ENCODE measurements at places on chromosomes 2 and 18.

GRCh38 chr18:9661564-9661963 lies 46.5 kb upstream of the RAB31 start:
- no peak for DNase-seq

DNA sequence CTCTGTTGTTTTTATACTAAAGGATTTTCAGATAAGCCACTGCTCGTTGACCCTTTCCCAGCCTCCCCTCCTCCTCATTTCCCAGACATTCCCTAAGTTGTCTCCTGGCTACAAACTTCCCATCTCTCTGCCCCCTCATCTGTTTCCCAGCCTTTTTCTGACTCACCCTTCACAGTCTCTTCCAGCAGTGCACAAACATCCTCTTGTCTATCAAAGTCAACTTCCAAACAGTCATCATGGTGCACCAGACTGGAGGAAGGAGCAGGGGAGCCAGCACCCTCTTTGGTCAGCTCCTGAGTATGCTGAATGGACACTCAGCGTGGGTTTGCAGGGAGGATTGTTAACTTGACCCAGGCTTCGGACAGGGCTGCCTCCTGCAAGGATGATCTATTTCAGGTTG lies 26.6 kb upstream of the SPRED2 start:
- DNase-seq = no peak

DNA sequence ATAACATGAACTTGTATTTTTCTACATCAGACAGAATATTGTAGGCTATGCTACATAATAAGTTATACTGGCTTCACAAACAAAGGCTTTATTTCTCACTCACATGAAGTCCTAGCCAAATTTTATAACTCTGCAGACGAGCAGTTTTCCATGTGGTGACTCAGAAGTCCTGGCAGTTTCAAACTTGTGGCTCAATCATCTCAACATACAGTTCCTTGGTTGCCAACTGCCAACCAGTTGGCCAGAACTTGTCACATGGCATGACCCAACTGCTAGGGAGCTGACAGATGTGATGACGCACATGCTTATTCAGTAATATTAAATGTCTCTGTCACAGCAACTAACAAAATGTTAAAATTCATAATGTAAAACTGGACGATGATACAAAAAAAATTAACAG lies 63.8 kb upstream of the ZC3H15 start:
- peak; percentile 99 for DNase-seq

DNA sequence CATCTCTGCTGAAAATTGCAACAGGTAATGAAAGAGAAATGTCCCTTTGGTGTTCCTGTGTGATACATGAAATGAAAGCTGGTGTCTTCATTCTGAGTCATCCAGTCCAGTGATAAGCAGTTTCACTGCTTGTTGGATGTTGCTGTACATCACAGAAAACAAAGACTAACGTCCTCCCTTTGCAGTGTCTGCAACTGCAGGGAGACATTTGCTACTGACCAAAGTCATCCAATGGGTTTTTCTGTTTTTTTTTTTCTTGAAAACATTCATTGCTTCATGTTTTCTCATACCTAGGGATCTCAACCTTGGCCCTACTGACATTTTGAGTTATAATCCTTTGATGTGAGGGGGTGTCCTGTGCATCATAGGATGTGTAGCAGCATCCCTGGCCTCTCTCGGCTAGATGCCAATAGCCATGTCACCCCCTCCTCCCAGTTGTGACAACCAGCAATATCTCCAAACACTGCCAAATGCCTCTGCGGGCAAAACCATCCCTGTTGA lies 63.6 kb upstream of the FZD5 start:
- no peak for DNase-seq

DNA sequence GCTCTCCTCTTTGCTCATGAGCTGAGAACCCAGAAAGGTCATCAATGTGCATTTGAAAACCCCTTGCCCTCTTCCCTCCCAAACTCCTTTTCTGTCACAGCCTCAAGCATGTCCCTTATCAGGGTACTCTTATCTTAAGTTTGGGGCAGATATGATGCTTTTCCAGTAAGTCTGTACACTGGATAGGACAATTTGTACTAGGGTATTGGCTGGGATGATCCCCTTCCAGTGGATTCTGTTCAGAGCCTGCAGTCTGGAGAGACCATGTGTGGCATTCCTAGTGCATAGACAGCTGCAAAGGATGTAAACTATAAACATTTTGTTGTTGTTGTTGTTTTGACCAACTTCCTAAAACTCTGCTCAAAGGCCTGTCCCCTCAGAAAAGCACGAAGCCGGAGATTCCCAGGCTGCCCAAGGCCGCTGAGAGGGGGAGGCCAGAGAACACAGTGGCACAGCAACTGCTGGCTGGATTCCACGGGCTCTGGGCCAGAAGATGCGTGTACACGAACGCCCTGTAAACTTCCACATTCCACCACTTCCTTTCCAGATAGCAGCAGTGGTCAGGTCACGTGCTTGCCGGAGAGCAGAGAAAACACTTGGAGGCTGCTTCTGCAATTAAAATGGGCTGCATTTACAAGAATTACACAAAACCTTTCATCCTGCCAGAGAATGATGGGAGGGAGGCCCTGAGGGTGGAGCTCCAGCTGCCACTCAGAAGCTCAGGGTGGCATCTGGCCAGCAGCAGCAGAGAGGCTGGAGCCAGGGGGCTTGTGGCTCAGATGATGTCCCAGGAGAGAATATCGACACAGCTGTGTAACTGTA lies 42.1 kb downstream of the BMP10 start:
- peak; percentile 95 for DNase-seq

GRCh38 chr2:224110811-224111210 lies 71.7 kb upstream of the SERPINE2 start:
- no peak for DNase-seq

DNA sequence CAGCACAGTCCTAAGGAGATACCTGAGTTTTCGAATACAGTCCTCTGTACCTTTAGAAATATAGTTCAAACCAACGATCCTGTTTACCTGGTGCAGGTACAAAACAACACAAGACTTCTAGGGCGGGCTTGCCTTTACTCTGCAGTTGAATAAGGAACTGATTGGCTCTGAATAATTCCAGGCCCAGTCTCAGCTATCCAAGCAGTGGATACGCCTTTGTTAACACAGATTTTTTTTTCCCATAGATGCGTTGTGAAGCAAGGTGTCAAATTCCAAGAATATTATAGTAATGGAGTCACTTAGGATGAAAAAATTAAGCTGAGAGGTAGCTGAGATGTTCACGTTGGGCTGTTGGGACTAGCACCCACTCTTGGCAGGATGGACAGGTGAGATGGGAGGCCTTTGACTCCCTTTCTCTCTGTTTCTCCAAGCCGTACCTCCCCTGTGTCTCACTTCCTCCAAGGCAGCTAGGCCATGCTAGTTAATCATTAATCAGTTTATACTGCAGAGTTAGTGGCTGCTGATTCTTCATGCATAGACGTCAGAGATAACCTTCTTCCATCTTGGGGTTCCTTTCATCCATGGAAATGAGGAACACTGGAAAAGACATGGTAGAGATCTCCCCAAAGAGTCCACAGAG lies 380.8 kb upstream of the ACVR2A start:
- DNase-seq = no peak

DNA sequence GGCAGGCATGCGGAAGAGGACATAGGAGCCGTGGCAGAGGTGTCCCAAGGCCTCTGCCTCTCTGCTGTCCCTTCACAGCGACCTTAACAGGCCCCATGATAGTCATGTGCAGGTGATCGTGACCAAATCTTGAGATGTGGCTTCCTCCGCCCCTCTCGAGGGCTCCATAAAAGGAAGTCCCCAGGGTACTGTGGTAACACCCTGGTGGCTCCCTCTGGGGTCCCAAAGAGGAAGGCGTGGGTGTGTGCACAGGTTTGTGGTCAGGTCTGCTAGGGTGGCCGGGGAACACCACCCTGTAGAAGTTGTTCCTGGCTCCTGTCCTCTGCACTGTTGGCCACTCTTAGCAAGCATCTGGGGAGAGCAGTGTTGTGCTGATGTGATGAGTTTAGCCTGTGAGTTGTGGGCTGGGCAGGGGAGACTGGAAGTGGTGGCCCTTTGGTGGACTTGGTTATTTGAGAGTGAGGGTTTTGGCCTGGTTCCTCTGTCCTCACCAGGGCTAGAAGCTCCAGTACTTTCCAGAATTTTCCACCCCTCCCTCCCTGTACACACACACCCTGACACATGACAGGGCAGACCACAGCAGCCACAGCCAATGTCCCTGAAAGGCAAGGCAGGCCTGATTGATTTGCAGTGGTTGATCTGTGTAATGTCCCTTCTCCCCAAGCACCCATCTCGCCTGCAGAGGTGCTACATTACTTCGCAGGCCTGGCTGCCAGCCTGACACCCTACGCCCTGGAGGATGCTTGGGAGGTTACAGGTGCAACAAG lies 68.9 kb upstream of the BOD1L2 start:
- DNase-seq = no peak

DNA sequence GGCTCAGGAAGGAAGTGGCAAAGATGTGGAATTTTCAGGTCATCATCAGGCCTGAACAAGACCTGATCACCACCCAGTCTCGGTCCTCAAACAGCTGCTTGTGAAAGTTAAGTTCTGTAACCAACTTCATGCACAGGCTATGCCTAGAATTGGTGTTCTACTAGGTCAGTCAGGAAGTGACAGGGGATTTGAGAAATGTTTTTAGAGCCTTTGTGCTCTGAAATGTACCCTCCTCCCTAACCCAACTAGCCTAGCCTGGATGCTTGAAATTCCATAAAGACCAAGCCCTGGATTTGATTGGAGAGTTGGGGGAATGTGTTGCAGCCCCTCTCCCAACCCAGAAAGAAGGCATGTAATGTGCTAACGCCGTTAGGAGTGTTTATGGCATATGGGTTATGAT lies 63.3 kb downstream of the TGOLN2 start:
- peak; percentile 86 for DNase-seq

- peak; percentile 85 for DNase-seq
These were observed 45.4 kb downstream of the M1AP start for GRCh38 chr2:74602586-74603281.

DNA sequence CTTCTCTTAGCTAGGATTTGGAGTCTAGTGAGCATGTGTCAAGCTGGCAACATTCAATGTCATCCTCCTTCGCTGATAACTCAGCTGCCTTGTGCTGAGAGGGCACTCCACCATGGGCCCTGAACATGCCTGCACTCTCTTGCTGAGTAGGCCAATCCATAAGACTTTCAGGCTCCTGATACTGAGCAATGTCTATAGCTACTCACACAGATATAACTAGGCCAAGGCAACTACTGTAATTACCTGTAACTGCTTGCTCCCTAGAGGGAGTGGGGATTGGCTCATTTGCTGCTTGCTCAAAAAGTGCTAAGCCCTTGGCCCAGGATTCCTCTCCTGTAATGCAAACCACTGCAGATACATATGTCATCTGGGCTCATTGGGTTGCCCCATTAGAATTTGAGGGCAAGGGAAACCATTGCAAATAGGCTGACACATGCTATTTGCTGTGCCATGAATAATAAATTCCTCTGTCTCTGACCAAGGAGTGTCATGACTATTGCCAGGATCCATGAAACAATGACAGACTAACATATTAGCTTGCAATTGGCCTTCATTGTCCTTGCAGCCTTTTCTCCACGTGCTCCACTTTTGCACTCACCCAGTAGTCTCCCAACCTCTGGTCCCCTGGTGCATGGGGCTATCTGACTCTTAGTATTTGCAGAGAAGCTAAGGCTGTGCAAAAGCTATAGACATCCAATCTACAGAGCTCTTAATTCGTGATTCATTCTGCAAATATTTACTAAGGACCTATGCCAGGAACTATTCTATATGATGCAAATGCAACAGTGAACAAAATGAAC lies 36.9 kb upstream of the BMPR2 start:
- DNase-seq = peak; percentile 71

GRCh38 chr2:84647267-84647666 lies 131.0 kb downstream of the DNAH6 start:
- no peak for DNase-seq

GRCh38 chr2:85942346-85942957 lies 53.7 kb upstream of the ST3GAL5 start:
- DNase-seq = no peak

GRCh38 chr2:151103551-151103950 lies 158.1 kb downstream of the RBM43 start:
- DNase-seq = no peak

- DNase-seq = no peak
These were observed 48.6 kb downstream of the LINC00305 start for GRCh38 chr18:64100116-64100922.

- no peak for DNase-seq
These were observed 56.2 kb upstream of the FOSL2 start for GRCh38 chr2:28336264-28336980.

DNA sequence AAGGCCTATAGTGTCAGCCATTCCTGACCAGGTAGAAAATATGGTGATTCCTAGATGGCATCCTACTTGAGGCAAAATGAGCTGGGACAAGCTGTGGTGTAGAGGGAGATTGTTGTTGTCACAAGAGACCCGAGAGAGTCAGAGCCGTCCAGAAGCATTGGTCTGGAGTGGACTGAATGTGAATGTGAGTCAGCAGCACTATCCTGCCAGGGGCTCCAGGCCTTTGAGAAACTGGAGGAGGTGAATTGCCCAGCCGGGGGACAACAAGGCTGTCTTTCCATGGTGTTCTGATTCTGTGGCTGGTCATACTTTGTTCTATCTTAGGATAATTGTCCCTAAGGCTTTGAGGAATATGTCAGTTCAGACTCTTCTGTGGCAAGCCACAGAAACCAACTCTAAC lies 29.4 kb upstream of the EIF2AK3 start:
- peak; percentile 72 for DNase-seq

GRCh38 chr2:43537137-43537536 lies 58.7 kb downstream of the THADA start:
- no peak for DNase-seq

- peak; percentile 61 for DNase-seq
These were observed 114.0 kb downstream of the DSEL start for GRCh38 chr18:67402543-67402942.

- DNase-seq = no peak
These were observed 30.2 kb upstream of the GPR55 start for GRCh38 chr2:230955163-230955737.

DNA sequence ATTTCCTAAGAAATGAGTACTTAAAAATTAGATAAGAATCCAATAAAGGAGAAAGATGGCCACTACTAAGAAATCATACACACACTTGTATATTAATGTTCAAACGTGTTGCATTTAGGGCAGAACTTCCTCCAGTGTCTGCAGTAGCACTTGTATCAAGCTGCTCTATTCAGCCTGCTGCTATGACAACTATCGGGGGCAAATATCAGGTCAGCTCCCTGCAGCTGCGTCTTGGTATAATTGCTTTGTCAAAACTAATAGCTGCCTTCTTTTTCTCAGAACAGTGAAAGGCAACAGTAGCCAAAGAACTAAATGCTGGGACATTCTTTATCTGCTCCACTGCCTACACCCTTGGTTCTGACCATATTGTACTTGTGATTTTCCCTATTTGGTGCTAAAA lies 300.7 kb downstream of the NOL4 start:
- DNase-seq = no peak

Measured in fibroblast of lung (primary cell).